ENCODE measurements at places on chromosomes 4 and X. TPM values are rescaled to one million over a fixed set of nuclear protein-coding genes. Genes with fewer than 3 reads are reported as not detected.

P2RY10 gene
- 8.5 TPM for total RNA-seq

DNAJB14 gene
- 18.4 TPM for total RNA-seq

GYG2 gene
- 3.1 TPM for total RNA-seq

EFHC2 gene
- total RNA-seq: 5.3 TPM

TRAM1L1 gene
- total RNA-seq: 1.3 TPM

PPP2R2C gene
- total RNA-seq: 59.2 TPM

JAKMIP1 gene
- not detected for total RNA-seq

ARHGAP4 gene
- 8.4 TPM for total RNA-seq

TSPAN7 gene
- 31.3 TPM for total RNA-seq

CPLX1 gene
- not detected for total RNA-seq

DNA sequence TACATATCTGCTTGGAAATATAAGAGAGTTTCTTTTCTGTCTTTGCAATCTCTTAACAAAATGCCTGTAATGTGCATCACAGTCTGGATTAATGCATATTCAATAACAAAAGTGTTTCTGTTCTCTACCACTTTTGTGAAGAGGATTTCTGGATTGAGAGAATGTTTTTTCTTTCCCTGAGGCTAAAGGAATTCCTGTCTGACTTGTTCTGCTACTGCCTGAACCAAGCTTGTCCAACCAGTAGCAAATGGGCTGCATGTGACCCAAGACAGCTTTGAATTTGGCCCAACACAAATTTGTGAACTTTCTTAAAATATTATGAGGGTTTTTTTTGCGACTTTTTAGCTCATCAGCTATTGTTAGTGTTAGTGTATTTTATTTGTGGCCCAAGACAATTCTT is 1133.9 kb downstream of the SH3BGRL start:
- DNase-seq: no peak

GRCh38 chrX:71214604-71215337 is 8.3 kb upstream of the GJB1 start:
- no peak for DNase-seq

DNA sequence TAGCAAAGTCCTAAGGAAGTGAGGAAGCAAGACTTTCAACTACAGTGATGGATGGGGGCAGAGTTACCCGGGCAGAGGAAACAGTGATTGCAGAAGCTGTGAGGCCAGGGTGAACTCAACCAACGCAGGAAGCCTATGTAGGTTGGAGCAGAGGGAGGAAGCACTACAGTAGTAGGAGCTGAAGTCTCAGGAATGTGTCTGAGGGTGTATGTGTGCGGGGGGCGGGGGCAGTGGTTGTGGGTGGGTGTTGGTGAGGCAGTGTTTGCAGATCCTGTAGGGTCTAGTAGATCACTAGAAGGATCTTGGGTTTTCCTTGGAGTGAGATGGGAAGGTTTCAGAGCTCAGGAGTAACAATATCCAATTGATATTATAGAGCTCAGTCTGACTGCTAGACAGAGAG is 9.9 kb upstream of the MID1 start:
- DNase-seq: no peak

- DNase-seq: no peak
Observed at GRCh38 chr4:121255986-121256750, 92.0 kb upstream of the TNIP3 start.

DNA sequence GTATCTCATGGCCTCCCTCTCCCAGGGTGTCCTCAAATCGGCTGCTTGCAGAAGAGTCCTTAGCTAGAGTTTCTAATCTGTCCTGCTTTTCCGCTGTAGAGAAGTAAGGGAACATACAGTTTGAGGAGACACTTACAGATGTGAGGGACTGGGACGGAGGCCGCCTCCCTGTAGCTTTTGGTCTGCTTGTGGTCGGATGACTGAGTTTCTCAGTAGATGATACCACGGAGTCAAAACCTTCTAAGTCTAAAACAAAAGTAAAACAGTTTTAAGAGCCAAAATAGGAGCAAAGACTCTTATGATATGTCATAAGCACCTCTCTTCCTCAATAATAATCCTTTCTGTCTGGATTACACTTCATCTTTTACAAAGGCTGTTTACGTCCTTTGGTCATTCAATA is 34.5 kb upstream of the MAP3K15 start:
- DNase-seq: no peak

DNA sequence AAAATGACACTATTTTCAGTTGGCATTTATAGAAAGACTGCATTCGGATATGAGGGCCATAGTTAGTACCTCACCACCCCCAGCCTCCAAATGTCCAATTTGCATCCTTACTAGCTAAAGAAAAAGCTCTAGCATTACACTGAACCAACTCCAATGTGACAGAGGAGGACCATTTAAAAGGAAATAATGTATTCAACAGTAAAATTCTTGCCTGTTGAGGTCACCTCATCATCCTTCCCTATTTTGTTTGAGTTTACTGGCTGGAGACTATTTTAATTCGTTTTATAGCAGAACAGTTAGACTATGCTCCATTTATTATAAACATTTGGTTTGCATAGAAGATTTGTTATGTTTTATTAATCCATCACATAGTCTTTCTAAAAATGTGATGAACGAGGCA is 88.2 kb upstream of the PPARGC1A start:
- no peak for DNase-seq

DNA sequence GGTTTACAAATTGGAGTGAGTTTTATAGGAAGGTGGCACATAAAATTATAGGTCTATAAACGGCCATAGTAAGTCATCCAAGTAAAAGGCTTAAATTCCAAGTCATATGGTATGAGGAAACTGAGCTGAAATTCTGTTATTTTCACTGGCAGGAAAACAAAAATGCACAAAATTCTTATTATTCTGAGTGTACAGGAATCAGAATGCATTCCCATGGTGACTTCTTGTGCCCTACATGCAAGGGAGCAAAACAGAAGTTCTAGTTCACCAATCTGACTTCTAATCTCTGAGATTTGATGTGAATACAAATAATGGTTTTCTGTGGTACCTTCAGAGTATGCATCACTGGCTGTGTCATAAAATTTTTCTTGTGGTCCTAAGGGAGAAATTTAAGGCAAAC is 102.9 kb downstream of the CLCN4 start:
- DNase-seq: no peak

DNA sequence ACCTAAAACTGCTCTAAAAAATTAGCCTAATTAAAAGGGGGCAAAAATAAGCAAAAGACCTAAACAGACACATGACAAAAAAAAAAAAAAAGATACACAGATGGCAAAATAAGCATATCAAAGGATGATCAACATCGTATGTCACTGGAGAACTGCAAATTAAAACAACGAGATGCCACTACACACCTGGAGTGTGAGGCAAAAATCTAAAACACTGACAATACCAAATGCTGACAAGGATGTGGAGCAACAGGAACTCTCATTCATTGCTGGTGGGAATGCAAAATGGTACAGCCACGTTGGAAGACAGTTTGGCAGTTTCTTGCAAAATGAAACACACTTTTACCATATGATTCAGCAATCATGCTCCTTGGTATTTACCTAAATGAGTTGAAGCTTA is 64.2 kb downstream of the RWDD4 start:
- DNase-seq: no peak

DNA sequence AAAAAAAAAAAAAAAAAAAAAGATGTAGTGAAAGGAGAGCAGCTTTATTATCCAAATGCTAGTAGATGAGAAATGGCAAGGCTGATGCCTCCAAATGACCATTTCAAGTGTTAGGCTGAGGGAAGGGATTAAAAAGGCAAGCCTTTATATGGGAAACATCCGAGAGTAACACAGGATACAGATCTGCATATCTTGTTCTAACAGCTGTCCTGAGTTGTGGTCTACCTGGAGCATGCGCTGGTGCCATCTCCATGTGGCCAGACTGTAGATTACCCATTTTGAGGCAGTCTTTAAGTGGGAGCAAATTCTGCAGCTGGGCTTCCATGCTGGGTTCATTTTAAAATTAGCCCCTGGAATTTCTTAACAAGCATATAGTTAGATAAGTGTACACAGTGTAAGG is 26.0 kb upstream of the ELF2 start:
- no peak for DNase-seq

- DNase-seq: no peak
Observed at GRCh38 chr4:33696041-33696440, 2548.3 kb downstream of the ARAP2 start.

DNA sequence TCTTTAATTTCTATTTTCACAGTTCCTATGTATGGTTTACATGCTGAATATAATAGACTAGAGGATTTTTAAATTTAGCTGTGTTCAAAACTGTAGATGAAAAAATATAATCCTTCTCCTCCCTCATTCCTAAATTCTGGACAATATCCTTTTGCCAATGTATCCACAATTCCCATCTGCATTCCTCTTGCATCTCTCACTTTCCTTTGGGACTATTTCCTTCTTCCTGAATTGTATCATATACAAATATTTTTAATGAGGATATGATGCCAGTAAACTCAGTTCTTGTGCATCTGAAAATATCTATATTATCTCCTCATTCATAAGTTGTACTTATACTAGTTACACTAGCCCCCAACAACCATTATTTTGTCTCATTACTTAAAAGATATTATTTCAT is 46.7 kb downstream of the DDX60L start:
- DNase-seq: no peak

All from lower leg skin (tissue), 4 donors.